ENCODE measurements at places on chromosomes 13 and 19.

GRCh38 chr19:1908364-1908678 lies 3.1 kb downstream of the ADAT3 start:
- DNase-seq = no peak

- no peak for DNase-seq
Observed at GRCh38 chr13:76758257-76758656, 127.9 kb downstream of the KCTD12 start.

DNA sequence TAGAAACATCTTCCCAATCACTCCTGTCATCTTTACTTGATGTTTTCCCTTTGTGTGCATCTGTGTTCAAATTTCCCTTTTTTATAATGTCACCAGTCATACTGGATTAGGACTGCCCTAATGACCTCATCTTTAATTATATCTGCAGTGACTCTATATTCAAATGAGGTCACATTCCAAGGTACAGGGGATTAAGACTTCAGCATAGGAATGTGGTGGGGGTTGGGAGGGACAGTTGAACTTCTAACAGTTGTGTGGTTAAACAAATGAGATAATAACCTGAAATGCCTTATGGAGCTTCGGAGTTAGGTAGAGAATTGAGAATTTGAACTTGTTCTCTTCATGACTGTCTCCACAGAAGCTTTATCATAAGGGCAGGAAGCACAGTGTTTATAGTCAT lies 23.0 kb downstream of the PAN3 start:
- DNase-seq = no peak

GRCh38 chr19:39481229-39481545 lies 549 bp downstream of the TIMM50 start:
- no peak for DNase-seq

DNA sequence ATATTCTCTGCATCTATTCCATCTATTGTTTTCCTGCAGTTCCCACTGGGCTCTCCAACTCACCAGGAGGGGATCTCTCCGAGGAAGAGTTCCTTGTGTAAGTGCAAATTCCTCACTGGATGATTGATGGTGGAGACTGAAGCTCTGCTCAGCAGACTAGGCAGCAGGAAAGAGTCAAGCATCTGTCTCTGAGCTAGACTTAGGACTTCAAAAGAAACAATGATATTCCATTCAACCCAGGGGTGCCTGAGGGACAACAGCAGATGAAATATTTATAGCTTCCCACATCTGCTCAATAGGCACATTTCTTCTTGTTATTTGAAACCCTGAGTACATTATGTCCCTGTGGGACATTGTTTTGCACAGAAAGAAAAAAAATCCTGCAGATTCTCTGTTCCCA lies at the start of the genes OR7A5 and OR7C1:
Gene OR7A5 (minus strand): TSS at position 175 of the 400 bp plus-strand sequence. CDS start 6,944 bp downstream, outside the sequence.
Gene OR7C1 (minus strand): TSS at position 175 of the 400 bp plus-strand sequence. CDS start 35,049 bp downstream, outside the sequence.
- DNase-seq = no peak

DNA sequence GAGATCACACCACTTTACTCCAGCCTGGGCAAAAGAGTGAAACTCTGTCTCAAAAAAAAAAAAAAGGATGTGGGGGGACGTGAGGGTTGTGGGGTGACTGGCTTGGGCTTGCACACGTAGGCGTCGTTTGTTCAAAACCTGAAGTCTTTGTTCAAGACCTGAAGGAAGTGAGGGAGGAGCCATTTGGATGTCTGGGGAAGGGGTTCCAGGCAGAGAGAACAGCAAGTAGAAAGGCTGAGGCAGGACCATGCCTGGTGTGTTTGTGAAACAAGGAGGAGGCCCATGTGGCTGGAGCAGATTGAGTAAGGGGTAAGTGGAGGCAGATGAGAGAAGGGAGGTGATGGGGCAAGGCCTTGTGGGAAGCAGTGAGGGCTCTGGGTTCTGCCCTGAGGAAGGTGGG lies 27.8 kb downstream of the PIN1 start:
- no peak for DNase-seq

GRCh38 chr13:113324398-113324797 lies 27.4 kb downstream of the LAMP1 start:
- DNase-seq = no peak

GRCh38 chr19:37975071-37975470 lies 68.1 kb downstream of the SIPA1L3 start:
- DNase-seq = no peak

DNA sequence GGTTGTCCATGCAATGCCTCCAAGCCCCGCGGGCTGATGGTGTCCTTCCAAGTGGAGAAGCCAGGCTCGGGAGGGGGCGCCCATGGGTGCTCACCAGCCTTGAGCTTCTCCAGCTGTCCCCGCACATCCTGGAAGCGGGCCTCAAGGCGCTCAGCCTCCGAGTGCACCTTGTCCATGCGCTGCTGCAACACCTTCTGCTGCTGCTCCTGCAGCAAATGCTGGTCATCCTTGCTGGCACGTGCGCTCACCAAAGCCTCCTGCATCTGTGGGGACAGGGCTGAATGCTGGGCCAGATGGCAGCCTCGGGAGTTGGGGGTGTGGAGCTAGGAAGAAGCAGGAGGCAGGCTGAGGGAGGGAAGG lies 22.8 kb upstream of the EMP3 start:
- no peak for DNase-seq

GRCh38 chr19:38781058-38781457 lies 7.7 kb upstream of the LGALS7 start:
- DNase-seq = no peak

DNA sequence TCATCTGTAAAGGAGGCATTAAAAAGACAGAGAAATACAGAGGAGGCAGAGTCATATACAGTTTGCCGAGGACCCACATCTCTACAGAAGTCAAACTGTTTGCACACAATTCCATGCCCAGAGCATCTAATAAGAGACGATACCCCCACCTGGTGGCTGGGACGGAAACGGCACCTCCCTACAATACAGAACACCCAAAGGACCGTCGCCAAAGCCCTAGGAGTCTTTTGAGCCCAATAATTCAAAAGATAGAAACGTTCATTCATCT lies 703 bp upstream of the PLEKHG2 start:
- DNase-seq = peak; percentile 66

DNA sequence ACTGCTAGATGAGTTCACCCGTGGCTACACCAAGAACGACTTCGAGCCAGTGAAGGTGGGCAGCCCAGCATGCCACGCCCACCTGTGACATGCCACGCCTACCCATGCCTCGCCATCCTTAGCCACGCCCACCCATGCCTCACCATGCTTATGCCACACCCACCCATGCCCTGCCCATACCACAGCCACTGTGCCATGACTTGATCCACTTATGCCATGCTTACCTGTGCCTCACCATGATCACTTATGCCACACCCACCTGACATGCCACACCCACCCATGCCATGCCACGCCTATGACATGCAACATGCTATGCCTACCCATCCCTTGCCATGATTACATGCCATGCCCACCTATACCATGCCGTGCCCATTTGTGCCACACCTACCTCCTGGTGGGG lies 12.9 kb upstream of the USE1 start:
- no peak for DNase-seq

GRCh38 chr13:67961331-67961730 lies 731.2 kb upstream of the PCDH9 start:
- no peak for DNase-seq

DNA sequence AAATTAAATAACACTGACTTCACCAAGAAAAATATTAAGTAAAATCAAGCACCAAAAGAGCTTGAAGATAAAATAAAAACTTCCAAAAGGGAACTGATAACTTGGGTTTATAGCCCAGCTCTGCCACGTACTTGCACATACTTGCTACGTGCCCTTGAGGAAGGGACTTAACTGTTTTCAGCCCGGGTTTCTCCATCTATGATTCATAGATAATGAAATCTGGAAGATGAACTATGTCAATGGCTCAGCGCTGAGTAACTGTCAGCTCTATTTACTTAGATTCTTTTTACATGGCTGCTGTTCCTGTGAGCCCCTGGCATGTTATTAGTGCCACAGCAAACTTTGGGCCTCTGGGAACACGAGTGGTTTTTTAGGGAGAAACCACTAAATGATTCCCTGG lies 9.6 kb upstream of the ZC3H13 start:
- no peak for DNase-seq

GRCh38 chr19:31354316-31354715 lies 5.1 kb upstream of the TSHZ3 start:
- no peak for DNase-seq

GRCh38 chr19:50352242-50352641 lies 13.2 kb downstream of the NAPSA start:
- no peak for DNase-seq

GRCh38 chr19:3365836-3366752 lies at the start of gene NFIC:
NFIC (plus strand) TSS chr19:3366583; CDS start chr19:3366637, 54 bp downstream.
- no peak for DNase-seq

- no peak for DNase-seq
Observed at GRCh38 chr19:57282011-57282643, 1.8 kb downstream of the ZNF460 start.

- DNase-seq = no peak
Observed at GRCh38 chr19:28840891-28841290, 372.1 kb downstream of the UQCRFS1 start.

DNA sequence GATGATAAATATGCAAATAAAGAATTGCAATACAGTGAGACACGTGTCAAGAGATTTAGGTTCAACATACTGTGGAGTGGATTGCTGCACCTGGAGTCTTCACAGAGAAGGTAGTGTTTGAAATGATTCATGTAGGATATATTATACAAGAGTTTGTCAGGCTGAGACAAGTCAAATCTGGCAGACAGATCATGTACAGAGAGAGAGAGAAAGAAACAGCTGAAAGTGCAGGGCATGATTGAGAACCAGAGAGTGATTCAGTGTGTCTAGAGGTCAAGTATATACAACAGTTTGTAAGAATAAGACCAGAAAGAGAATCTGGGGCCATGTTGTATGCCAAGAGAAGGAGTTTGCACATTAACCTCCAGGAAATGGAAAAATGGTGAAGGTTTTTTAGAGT lies 2.1 kb upstream of the VWA8 start:
- DNase-seq = no peak

DNA sequence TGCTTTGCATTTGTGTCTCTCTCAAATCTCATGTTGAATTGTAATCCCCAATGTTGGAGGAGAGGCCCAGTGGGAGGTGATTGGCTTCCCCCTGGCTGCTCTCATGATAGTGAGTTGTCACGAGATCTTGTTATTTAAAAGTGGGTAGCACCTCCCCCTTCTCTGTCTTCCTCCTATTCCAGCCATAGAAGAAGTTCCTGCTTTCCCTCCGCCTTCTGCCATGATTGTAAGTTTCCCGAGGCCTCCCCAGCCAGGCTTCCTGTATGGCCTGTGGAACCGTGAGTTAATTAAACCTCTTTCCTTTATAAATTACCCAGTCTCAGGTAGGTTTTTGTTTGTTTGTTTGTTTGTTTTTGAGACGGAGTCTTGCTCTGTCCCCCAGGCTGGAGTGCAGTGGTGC lies 3.8 kb downstream of the LILRA4 start:
- no peak for DNase-seq

DNA sequence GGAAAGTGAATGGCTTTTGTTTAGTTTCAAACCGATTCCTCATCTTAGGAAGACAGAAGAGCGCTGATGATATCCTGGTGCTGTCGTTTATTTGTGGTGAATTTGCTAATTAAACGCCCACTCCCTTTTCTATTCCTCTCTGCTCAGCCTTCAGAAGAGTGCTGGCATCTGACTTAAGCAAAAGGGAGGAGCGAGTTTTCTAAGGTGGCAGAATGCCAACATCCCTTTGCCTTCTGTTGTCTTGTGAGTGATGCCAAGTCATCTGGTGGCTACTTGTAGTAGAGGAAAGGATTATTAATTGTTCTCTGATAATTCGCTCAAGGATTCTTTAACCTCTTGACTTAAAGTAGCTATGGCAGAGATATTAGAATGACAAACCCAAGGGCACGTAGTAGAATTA lies 68.1 kb downstream of the ERCC5 start:
- DNase-seq = no peak

DNA sequence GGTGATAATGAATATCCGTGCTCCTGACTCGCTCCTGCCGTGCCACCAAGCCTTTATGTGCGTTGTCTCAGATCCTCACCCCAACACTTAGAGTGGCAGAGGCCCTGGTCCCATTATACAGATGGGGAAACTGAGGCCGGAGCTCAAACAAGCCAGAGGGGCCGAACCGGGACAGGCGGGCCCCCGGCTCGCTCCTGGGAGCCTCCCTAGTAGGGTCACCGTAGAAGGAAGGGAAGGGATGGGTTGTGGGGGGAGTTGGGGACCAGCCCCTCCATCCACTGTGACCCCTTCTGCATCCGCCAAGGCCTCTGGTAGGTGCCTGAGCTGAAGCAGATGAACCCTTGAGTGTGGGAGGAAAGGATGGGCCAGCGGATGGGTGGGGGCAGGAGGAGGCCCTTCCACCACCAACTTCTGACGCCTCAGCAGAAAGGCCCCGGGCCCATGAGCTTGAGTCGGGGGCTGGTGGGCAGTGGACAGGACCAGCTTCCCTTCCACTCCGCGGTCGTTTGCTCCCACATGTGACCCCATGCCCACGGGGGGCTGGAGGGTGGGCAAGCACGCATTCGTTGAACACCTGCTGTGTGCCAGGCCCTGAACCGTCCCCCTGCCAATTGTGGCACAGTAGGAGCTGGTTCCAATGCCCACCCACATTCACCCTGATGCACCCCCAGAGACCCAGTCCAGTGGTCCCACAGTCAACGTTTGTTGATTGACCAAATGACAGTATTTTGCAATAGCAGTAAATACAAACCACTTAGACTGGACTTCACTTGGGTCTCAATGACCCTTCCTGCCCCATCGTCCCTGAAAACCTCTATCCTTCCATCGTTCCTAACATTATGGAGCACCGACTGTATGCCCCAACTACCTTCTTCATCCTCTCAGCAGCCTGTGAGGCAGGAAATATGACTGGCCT lies 24.2 kb upstream of the TCF3 start:
- DNase-seq = no peak

DNA sequence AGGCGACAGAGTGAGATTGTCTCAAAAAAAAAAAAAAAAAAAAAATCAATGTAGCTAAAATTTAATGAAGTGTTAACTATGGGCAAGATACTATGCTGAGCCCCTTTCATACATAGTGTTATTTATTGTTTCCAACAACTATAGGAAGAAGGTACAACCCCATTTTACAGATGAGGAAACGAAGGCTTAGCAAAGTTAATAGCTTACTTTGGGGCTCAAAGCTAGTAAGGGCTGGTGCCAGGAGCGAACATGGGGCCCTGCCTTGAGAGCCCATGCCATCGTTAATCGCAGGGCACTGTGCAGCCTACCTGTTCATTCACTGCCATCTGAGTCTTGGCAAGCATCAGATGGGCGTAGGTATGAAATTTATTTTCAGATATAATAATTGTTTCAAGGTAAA lies 1.9 kb upstream of the FRY start:
- DNase-seq = no peak

GRCh38 chr13:51564252-51564651 lies 20.0 kb upstream of the WDFY2 start:
- DNase-seq = no peak

- peak; percentile 78 for DNase-seq
Observed at GRCh38 chr19:11242864-11243797, 3.7 kb downstream of the ANGPTL8 start.

GRCh38 chr13:35675651-35676050 lies 199.2 kb upstream of the MAB21L1 start:
- no peak for DNase-seq

DNA sequence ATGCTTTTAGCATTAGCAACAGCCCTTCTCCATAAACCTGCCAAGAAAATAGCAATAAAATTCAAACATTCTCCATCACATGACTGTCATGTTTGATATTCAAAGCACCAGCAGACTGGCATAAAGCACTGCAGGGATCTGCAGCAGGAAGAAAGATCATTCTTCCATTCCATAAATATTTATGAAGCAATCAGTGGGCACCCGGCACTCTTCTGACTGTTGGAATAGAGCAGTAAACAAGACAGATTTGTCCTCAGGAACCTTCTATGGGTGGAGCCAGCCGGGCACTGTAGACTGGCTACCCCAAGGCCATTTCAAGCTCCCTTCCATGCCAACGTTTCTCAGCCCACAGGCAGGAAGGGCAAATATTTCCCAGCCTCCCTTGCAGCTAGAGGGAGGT lies 25.5 kb downstream of the PLA2G4C start:
- no peak for DNase-seq
